ENCODE measurements at places on chromosomes 7 and 10. TPM values are rescaled to one million over a fixed set of nuclear protein-coding genes. Genes with fewer than 3 reads are reported as not detected.

GRCh38 chr10:26858707-26859034 lies 2.1 kb downstream of the ABI1 start:
- no peak for DNase-seq

- DNase-seq, result no peak
Observed at GRCh38 chr10:96038476-96039387, 4.7 kb upstream of the CCNJ start.

- no peak for DNase-seq
Observed at GRCh38 chr7:39749717-39750116, 126.3 kb downstream of the RALA start.

- DNase-seq, result no peak
Observed at GRCh38 chr7:155316427-155317113, 18.9 kb downstream of the INSIG1 start.

DNA sequence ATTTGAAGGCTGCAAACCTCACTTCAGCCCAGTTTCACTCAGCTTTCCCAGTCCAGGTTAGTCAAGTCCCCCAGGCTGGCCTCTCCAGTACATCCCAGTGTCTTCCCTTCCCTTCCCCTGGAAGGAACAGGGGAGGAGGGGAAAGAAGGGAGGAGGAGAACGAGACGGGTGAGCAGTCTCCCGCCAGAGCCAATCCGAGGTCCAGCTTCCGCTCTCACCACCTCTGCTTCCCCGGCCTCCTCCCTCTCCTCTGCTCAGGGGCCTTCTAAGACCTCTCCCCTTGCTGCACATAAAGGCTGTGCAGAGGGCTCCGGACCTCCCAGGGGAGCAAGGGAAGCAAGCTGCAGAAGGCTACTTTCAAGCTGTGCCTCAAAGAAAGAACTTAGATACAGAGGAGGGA lies 4.1 kb downstream of the ATG9B start:
- DNase-seq, result no peak

DNA sequence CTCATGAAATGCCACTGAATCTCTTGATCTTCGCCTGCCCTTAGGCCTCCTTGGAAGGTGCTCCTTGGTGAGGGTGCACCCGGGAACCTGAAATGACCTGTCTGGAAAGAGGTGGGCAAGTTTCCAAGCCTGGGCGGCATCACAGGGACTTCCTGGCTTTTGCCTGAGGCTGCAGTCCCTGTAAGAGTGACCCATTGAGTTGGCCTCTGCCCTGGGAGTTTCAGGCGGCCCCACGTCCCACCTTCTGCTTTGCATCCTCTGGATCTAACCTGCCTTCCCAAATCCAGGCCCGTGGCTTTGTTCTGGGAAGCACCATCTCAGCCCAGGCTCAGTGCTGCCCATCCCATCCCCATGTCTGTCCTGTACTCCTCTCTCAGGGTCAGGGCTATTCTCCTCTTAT lies 356.4 kb downstream of the RPS24 start:
- DNase-seq, result no peak

DNA sequence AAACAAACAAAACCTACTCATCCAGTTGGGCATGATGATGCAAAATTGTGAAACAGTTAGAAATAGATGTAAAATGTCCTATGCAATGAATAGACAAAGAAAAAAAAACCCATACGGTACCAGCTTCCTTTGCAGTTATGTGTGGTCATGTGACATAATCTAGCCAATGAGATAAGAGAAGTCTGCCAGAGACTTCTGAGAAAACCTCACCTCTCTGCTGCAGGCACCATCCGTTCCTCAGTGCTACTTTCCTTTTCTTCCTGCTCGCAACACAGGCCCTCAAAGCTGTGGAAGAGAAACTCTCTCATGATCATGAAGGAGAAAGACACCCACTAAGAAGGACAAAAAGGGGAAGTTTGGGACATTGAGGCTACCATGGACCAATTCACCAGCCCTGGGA lies 76.8 kb upstream of the CARD11 start:
- peak; percentile 62 for DNase-seq

DNA sequence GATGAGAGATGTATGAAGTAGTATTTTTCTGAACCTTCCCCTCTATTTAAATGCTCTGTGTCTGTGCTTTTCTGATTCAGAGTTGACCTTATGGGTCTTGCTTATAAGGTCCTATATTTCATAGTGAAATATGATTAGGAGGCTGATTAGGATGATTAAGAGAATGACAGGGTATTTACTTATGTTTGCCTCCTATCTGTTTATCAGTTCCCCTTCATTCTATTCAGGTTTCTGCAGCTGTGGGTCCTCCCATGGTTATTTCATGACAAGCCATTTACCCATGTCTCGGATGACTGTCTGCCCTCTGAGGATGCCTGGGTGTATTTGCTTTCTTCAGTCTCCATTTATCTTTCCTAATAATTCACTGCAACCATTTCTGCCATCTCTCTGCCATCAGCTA lies 16.9 kb downstream of the RPA3 start:
- DNase-seq, result no peak

CALCR gene
- not detected for total RNA-seq

CPVL gene
- total RNA-seq, result not detected

DNA sequence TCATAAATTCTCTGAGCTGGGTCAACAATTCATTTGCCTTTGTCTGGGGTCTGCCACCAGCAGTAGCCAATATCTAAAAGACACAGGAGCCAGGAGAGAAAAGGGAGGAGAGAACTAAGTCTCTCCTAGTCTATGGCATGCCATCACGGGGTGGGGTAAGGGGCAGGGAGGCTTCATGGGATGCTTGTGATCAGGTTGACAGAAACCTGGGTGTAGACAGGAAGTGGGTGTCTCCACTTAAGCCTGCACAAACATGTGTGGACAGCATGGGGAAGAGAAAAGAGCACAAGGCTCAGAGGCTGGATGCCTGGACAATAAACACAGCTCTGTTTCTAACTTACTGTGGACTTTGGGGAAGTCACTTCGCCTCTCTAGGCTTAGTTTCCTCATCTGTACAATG lies 11.5 kb upstream of the C10orf53 start:
- DNase-seq, result no peak

Measured in activated naive CD4-positive, alpha-beta T cell treated with anti-CD3 and anti-CD28 coated beads for 36 hours (primary cell).